ENCODE measurements at places on chromosomes 2 and 18. TPM values are rescaled to one million over a fixed set of nuclear protein-coding genes. Genes with fewer than 3 reads are reported as not detected.

CRYGC gene
- not detected for total RNA-seq

PROC gene
- total RNA-seq, result not detected

CAPN14 gene
- 0.70 TPM for total RNA-seq

SLC16A14 gene
- 10.1 TPM for total RNA-seq

EML6 gene
- 15.1 TPM for total RNA-seq

CLIP4 gene
- total RNA-seq, result 69.1 TPM

- H3K27ac ChIP-seq, result no peak overlapping the region
- H3K4me3 ChIP-seq, result no peak overlapping the region
- H3K36me3 ChIP-seq, result no peaks in the 10 kb centered on the region
- no peak for DNase-seq
- H3K4me1 ChIP-seq, result peaks cover 9% of the 10 kb centered on the region
Observed at GRCh38 chr18:78875016-78875777, 104.4 kb upstream of the SALL3 start.

DNA sequence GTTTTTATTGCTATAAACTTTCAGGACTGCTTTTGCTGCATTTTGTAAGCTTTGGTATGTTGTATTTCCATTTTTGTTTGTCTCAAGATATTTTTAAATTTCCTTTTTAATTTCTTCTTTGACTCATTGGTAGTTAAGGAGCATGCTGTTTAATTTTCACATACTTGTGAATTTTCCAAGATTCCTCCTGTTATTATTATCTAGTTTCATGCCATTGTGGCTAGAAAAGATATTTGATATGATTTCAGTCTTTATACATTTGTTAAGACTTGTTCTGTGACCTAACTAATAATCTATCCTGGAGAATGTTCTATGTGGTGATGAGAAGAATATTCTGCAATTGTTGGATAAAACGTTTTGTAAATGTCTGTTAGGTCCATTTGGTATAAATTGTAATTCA, 62.1 kb downstream of the NUP35 start:
- no peak overlapping the region for H3K27ac ChIP-seq
- DNase-seq, result no peak
- no peaks in the 10 kb centered on the region for H3K4me1 ChIP-seq
- H3K4me3 ChIP-seq, result no peak overlapping the region
- H3K27me3 ChIP-seq, result no peaks in the 10 kb centered on the region
- peaks cover 45% of the 10 kb centered on the region for H3K36me3 ChIP-seq

GRCh38 chr2:37526323-37526722, 145.1 kb downstream of the CDC42EP3 start:
- peaks cover 15% of the 10 kb centered on the region for H3K4me1 ChIP-seq
- no peak overlapping the region for H3K27ac ChIP-seq
- H3K27me3 ChIP-seq, result no peaks in the 10 kb centered on the region
- no peak for DNase-seq
- no peak overlapping the region for H3K4me3 ChIP-seq
- no peaks in the 10 kb centered on the region for H3K36me3 ChIP-seq

- no peak overlapping the region for H3K4me3 ChIP-seq
- no peaks in the 10 kb centered on the region for H3K27me3 ChIP-seq
- no peaks in the 10 kb centered on the region for H3K36me3 ChIP-seq
- H3K27ac ChIP-seq, result no peak overlapping the region
Observed at GRCh38 chr2:162520959-162521358, 177.0 kb downstream of the GCA start.

- peak overlapping the region; percentile 94 for H3K27ac ChIP-seq
- peak overlapping the region; percentile 95 for H3K4me3 ChIP-seq
- peaks cover 32% of the 10 kb centered on the region for H3K4me1 ChIP-seq
- no peaks in the 10 kb centered on the region for H3K27me3 ChIP-seq
Observed at GRCh38 chr2:206160807-206161179, 1.1 kb downstream of the EEF1B2 start.

- no peaks in the 10 kb centered on the region for H3K27me3 ChIP-seq
- DNase-seq, result no peak
- H3K4me1 ChIP-seq, result no peaks in the 10 kb centered on the region
- H3K36me3 ChIP-seq, result no peaks in the 10 kb centered on the region
- H3K4me3 ChIP-seq, result no peak overlapping the region
Observed at GRCh38 chr2:25453199-25453905, 111.6 kb upstream of the DNMT3A start.

DNA sequence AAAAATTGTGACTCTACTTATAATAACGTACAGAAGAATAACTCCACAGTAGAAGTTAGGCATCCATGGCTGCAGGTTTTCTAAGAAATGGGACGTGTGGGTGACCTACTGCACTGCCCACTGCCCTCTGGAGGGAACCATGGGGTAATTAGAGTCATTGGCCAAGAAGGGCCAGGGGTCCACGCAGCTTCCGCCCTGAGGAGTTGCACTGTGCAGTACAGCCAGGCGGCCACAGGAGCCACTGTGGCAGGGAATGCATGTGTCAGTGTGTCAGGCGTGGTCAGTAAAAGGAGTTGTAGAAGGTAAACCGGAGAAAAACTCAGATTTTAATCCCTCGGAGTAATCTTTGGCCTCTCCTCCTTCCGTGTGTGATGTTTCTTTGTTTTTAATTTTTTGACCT, 24.8 kb downstream of the NCK2 start:
- no peaks in the 10 kb centered on the region for H3K27me3 ChIP-seq
- no peak for DNase-seq
- peaks cover 21% of the 10 kb centered on the region for H3K4me1 ChIP-seq
- H3K4me3 ChIP-seq, result no peak overlapping the region
- H3K36me3 ChIP-seq, result peaks cover 8% of the 10 kb centered on the region

GRCh38 chr2:231094736-231095346, 30.0 kb downstream of the HTR2B start:
- H3K4me3 ChIP-seq, result no peak overlapping the region
- H3K27ac ChIP-seq, result no peak overlapping the region
- no peaks in the 10 kb centered on the region for H3K27me3 ChIP-seq
- no peak for DNase-seq

- H3K27ac ChIP-seq, result no peak overlapping the region
- no peaks in the 10 kb centered on the region for H3K27me3 ChIP-seq
- DNase-seq, result peak; percentile 20
- no peaks in the 10 kb centered on the region for H3K36me3 ChIP-seq
- H3K4me1 ChIP-seq, result peaks cover 36% of the 10 kb centered on the region
Observed at GRCh38 chr2:98501876-98502275, 57.2 kb downstream of the INPP4A start.

GRCh38 chr2:30026091-30027055, 105.0 kb upstream of the ALK start:
- no peaks in the 10 kb centered on the region for H3K36me3 ChIP-seq
- DNase-seq, result no peak
- peaks cover 24% of the 10 kb centered on the region for H3K27me3 ChIP-seq
- peaks cover 17% of the 10 kb centered on the region for H3K4me1 ChIP-seq
- no peak overlapping the region for H3K27ac ChIP-seq

DNA sequence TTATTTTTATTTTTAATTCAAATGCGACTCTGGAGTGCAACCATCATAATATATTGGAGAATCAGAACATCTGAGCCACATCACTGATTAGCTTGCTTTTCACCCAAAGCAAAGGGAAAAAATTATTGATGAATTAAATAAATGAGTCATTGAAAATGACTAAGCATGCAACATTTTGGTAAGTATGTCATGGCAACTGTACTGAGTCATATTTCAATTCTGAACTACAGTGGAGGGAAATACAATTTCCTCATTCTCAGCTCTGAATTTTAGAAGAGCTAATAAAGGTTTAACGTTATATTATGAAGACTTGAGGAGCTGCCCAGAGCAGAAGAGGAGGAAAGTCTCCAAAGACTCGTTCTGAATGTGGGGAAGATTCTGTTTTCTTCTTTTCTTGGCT, 89.6 kb upstream of the CCDC68 start:
- no peaks in the 10 kb centered on the region for H3K36me3 ChIP-seq
- no peak for DNase-seq
- H3K4me3 ChIP-seq, result no peak overlapping the region

GRCh38 chr2:61463769-61464475, 7.0 kb downstream of the USP34 start:
- peaks cover 14% of the 10 kb centered on the region for H3K4me1 ChIP-seq
- H3K27me3 ChIP-seq, result no peaks in the 10 kb centered on the region
- H3K27ac ChIP-seq, result no peak overlapping the region
- H3K4me3 ChIP-seq, result no peak overlapping the region
- DNase-seq, result no peak

GRCh38 chr2:58006256-58006951, 40.2 kb upstream of the VRK2 start:
- DNase-seq, result no peak
- H3K4me3 ChIP-seq, result no peak overlapping the region
- H3K4me1 ChIP-seq, result no peaks in the 10 kb centered on the region
- no peaks in the 10 kb centered on the region for H3K27me3 ChIP-seq
- no peak overlapping the region for H3K27ac ChIP-seq

- no peaks in the 10 kb centered on the region for H3K4me1 ChIP-seq
- DNase-seq, result no peak
- H3K27ac ChIP-seq, result no peak overlapping the region
- no peak overlapping the region for H3K4me3 ChIP-seq
- no peaks in the 10 kb centered on the region for H3K27me3 ChIP-seq
- H3K36me3 ChIP-seq, result no peaks in the 10 kb centered on the region
Observed at GRCh38 chr2:34408100-34408499, 809.0 kb upstream of the FAM98A start.

DNA sequence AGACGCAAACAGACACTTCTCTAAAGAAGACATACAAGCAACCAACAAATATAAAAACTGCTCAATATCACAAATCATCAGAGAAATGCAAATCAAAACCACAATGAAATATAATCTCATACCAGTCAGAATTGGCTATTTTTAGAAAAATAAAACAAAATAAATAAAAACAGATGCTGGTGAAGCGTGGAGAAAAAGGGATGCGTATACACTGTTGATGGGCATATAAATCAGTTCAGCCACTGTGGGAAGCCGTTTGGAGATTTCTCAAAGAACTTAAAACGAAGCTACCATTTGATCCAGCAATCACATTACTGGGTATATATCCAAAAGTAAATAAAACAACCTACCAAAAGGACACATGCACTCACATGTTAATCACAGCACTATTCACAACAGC, 206.2 kb downstream of the HNMT start:
- H3K4me1 ChIP-seq, result no peaks in the 10 kb centered on the region
- no peaks in the 10 kb centered on the region for H3K36me3 ChIP-seq
- H3K27me3 ChIP-seq, result no peaks in the 10 kb centered on the region

DNA sequence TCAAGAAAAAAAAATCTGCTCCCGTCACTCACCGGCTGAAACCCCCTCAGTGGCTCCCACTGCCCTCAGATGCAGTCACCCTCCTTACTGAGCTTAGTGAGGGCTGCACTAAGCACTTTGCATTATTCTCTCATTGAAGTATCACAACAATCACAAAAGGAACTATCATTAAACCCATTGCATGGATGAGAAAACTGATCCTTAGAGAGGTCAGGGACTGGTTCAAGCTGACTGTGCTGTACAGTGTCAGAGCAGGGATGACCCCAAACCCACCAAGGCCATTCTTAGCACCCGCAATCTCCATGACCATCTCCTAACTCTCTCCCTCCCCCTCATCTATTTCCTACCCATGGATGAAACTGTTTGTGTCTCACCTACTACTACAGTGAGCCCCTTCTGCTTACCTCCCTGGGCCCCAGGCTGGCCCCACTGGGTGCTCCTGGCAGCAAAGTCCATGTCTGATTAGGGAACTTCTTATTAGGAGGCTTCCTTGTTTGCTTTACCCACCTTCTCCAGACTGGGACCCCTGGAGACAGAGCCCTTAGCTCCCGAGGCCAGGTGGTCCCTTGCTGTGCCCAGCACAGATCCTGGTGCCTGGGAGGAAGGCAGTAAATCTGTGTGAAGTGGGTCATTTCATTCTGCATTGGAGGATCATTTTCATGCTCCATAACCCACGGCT, 139.3 kb upstream of the ID2 start:
- no peak for DNase-seq
- H3K4me1 ChIP-seq, result peaks cover 63% of the 10 kb centered on the region
- no peaks in the 10 kb centered on the region for H3K27me3 ChIP-seq
- no peak overlapping the region for H3K4me3 ChIP-seq

- no peaks in the 10 kb centered on the region for H3K36me3 ChIP-seq
- H3K27me3 ChIP-seq, result peaks cover 20% of the 10 kb centered on the region
- H3K4me1 ChIP-seq, result peaks cover 53% of the 10 kb centered on the region
- DNase-seq, result peak; percentile 89
- H3K27ac ChIP-seq, result peak within 1 kb of the TSS; percentile 90
Observed at GRCh38 chr2:14632133-14632936, at the start of gene LRATD1. TSS of gene LRATD1 (plus strand) at chr2:14632717. CDS start at chr2:14633980, 1,263 bp downstream.

- H3K27me3 ChIP-seq, result no peaks in the 10 kb centered on the region
- H3K4me3 ChIP-seq, result no peak overlapping the region
- H3K36me3 ChIP-seq, result no peaks in the 10 kb centered on the region
Observed at GRCh38 chr2:109655287-109655686, 41.1 kb downstream of the SOWAHC start.

GRCh38 chr18:79453816-79454735, 58.3 kb downstream of the NFATC1 start:
- peaks cover 54% of the 10 kb centered on the region for H3K36me3 ChIP-seq
- no peak overlapping the region for H3K27ac ChIP-seq
- H3K4me1 ChIP-seq, result peaks cover 16% of the 10 kb centered on the region
- no peaks in the 10 kb centered on the region for H3K27me3 ChIP-seq
- no peak overlapping the region for H3K4me3 ChIP-seq

GRCh38 chr2:98376301-98376910, 30.1 kb downstream of the CNGA3 start:
- H3K4me1 ChIP-seq, result peaks cover 13% of the 10 kb centered on the region
- H3K36me3 ChIP-seq, result no peaks in the 10 kb centered on the region
- no peak overlapping the region for H3K4me3 ChIP-seq
- H3K27ac ChIP-seq, result no peak overlapping the region
- no peak for DNase-seq
- peaks cover 18% of the 10 kb centered on the region for H3K27me3 ChIP-seq

GRCh38 chr18:26981360-26982082, 116.0 kb upstream of the AQP4 start:
- no peak overlapping the region for H3K27ac ChIP-seq
- no peak overlapping the region for H3K4me3 ChIP-seq
- H3K27me3 ChIP-seq, result no peaks in the 10 kb centered on the region
- no peaks in the 10 kb centered on the region for H3K4me1 ChIP-seq
- no peaks in the 10 kb centered on the region for H3K36me3 ChIP-seq
